ENCODE measurements at places on chromosomes 3 and 15. TPM values are rescaled to one million over a fixed set of nuclear protein-coding genes. Genes with fewer than 3 reads are reported as not detected.

CYP1A1 gene
- total RNA-seq = 12.4 TPM

GRCh38 chr3:130692455-130692854 is 54.2 kb downstream of the PIK3R4 start:
- H3K27ac ChIP-seq = no peak overlapping the region
- H3K4me1 ChIP-seq = no peaks in the 10 kb centered on the region
- H3K4me3 ChIP-seq = no peak overlapping the region
- H3K36me3 ChIP-seq = peaks cover 15% of the 10 kb centered on the region
- no peak for DNase-seq

DNA sequence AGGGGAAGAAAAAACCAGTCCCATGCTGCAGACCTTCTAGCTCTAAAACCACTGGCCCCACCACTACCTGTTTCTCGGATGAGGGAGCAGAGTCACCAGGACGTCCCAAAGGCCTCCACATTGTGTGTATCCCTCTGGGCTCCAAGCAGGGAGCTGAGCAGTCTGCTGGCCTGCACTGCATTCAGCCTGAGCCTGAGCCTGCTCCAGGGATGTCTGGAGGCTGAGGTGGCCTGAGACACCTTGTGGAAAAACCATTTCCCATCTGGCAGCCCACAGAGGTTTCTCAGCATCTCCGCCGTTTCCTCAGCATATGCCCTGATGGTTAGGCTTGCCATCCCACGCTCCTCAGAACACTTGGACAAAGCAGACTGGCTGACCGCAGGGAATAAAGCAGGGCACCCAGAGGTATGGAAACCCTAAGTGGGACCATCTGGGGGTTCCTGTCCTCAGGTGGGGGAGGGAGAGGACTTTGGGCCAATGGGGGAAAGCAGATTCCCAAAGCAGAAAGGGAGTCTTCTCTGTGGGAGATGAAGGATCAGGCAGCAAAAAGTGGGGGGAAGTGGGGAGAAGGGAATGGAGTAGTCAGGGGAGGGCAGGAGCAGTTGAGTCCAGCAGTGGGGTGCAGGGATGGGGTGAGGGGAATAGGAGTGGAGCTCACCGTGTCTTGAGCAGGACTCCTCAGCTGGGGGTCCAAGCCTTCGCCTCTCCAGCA is at the start of gene CILP:
Gene CILP (minus strand): TSS at position 704 of the 712 bp plus-strand sequence. CDS start 1,718 bp downstream, outside the sequence.
- DNase-seq = no peak
- no peaks in the 10 kb centered on the region for H3K27me3 ChIP-seq
- peak within 1 kb of the TSS; percentile 28 for H3K27ac ChIP-seq
- no peak within 1 kb of the TSS for H3K4me3 ChIP-seq
- H3K36me3 ChIP-seq = no peaks in the 10 kb centered on the region

GRCh38 chr3:11494131-11494916 is 149.4 kb downstream of the VGLL4 start:
- no peak overlapping the region for H3K4me3 ChIP-seq
- H3K4me1 ChIP-seq = no peaks in the 10 kb centered on the region
- H3K27ac ChIP-seq = no peak overlapping the region
- DNase-seq = no peak

DNA sequence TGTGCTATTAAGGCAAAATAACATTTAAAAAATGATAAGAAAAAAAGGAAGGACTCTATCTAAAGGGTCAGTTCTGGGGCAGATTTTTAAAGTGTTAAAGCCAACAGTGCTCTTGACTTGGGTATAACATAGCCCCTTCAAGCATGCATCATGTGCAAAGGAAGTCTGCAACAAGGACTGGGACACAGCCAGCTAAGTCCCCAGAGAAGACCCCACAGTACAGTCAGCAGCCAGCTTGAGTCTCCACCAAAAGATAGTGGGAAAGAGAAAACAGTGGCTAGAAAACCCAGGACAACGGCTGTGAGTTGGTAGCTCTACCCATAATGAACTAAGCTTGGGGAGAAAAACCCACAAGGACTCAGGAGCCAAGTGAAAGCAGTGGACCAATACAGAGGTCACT is 86.4 kb upstream of the DCLK3 start:
- no peak overlapping the region for H3K27ac ChIP-seq
- H3K36me3 ChIP-seq = peaks cover 51% of the 10 kb centered on the region
- DNase-seq = no peak
- H3K27me3 ChIP-seq = no peaks in the 10 kb centered on the region
- no peak overlapping the region for H3K4me3 ChIP-seq

- H3K27me3 ChIP-seq = no peaks in the 10 kb centered on the region
- DNase-seq = no peak
- no peaks in the 10 kb centered on the region for H3K4me1 ChIP-seq
- H3K36me3 ChIP-seq = no peaks in the 10 kb centered on the region
- H3K27ac ChIP-seq = no peak overlapping the region
These were observed 172.6 kb upstream of the FAM3D start for GRCh38 chr3:58839187-58839586.

DNA sequence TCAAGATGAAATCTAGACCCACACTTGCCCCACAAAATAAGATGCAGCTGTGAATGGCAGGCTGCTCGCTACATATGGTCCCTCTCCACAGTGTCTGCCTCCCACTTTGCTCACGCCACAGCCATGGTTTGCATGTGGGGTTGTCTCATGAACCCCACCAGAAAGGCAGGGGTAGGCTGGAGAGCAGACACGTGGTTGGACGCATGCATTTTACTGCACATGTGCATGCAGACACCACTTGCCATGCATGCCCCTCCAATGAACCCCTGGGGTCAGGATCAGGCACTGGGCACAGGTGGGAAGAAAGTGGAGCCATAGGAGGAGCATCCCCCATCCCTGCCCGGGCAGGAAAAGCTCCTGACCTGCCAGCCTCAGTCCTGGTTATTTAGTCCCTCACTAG is 20.7 kb downstream of the SCN5A start:
- no peaks in the 10 kb centered on the region for H3K36me3 ChIP-seq
- no peak overlapping the region for H3K4me3 ChIP-seq
- no peak for DNase-seq
- H3K27me3 ChIP-seq = no peaks in the 10 kb centered on the region

GRCh38 chr3:157671656-157672055 is 168.4 kb upstream of the VEPH1 start:
- H3K36me3 ChIP-seq = no peaks in the 10 kb centered on the region
- no peak for DNase-seq
- no peak overlapping the region for H3K4me3 ChIP-seq
- H3K27me3 ChIP-seq = peaks cover 1% of the 10 kb centered on the region
- H3K4me1 ChIP-seq = no peaks in the 10 kb centered on the region

DNA sequence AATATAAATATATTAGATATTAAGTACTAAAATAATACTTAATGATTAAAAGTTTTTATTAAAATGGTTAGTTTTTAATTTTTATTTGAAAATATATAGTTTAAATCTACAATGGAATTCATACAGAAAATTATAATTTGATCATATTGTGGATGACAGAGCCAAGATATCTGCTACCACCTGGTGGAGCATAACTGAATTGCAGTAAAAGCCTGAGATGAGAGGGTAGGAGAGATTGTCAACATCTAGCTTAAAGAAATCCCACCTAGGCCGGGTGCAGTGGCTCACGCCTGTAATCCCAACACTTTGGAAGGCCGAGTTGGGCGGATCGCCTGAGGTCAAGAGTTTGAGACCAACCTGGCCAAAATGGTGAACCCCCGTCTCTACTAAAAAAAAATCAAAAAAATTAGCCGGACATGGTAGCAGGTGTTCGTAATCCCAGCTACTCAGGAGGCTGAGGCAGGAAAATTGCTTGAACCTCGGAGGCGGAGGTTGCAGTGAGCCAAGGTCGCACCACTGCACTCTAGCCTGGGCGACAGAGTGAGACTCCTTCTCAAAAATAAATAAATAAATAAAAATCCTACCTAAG is 25.1 kb upstream of the CSTA start:
- DNase-seq = no peak
- peaks cover 6% of the 10 kb centered on the region for H3K27me3 ChIP-seq
- peaks cover 16% of the 10 kb centered on the region for H3K4me1 ChIP-seq

DNA sequence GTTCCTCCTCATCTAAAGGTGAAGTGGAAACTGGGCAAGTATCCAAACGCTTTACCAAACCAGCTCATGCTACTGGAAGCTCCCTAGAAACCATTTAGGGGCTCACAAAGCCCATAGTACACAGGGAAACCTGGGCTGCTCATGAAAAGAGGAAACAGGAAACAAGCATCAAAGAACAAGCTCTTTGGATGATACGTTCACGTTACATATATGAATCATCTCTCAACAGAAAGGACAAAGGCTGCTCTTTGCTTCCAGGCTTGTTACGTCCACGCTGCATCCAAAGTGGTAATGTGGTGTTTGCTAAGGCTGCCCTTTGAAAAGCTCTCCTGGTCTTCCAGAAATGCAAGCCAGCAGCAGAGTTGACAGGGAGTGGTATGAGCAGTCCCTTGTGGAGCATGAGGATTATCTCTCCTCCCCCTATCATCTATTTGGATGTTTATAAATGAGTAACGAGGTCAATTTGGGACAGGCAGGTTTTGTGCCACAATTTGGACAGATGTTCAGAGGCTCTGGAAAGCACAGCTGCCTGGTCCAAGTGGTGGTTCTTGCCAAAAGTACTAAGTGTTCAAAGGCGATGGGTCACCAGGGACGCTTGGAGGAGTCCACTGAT is 98.0 kb upstream of the RORA start:
- no peak for DNase-seq
- peaks cover 19% of the 10 kb centered on the region for H3K27me3 ChIP-seq
- no peaks in the 10 kb centered on the region for H3K36me3 ChIP-seq
- no peaks in the 10 kb centered on the region for H3K4me1 ChIP-seq
- no peak overlapping the region for H3K27ac ChIP-seq

All from activated naive CD8-positive, alpha-beta T cell treated with anti-CD3 and anti-CD28 coated beads, Interleukin-2, amount 10 ng/mL, durations not matched to agents 7 days and 5 days (primary cell).